Progenitor cell of endocrine pancreas (in vitro differentiated cells): ENCODE measurements at places on chromosomes 5 and 9. TPM values are rescaled to one million over a fixed set of nuclear protein-coding genes. Genes with fewer than 3 reads are reported as not detected.

The NMUR2 gene
- not detected in 2 replicates for total RNA-seq

The CTSV gene
- total RNA-seq: 10.1 and 10.5 TPM in 2 replicates

The TLR4 gene
- total RNA-seq: not detected in 2 replicates

The PCDHA10 gene
- 18.3 and 19.2 TPM in 2 replicates for total RNA-seq

The PRLR gene
- total RNA-seq: 5.7 and 7.6 TPM in 2 replicates

The DMRT3 gene
- total RNA-seq: 0.34 and 0.53 TPM in 2 replicates

The HEMGN gene
- not detected in 2 replicates for total RNA-seq

The TRIM41 gene
- total RNA-seq: 37.4 and 37.6 TPM in 2 replicates

The SNCB gene
- total RNA-seq: 0.24 TPM in 1 of 2 replicates, not detected in the other

The AFAP1L1 gene
- total RNA-seq: 0.69 and 0.78 TPM in 2 replicates

The PRDM9 gene
- not detected in 2 replicates for total RNA-seq

The NAIP gene
- 39.4 and 46.3 TPM in 2 replicates for total RNA-seq

The COMMD10 gene
- total RNA-seq: 30.9 and 31.6 TPM in 2 replicates

The PMPCA gene
- 63.6 and 68.3 TPM in 2 replicates for total RNA-seq

The SLC23A1 gene
- 0.20 and 0.48 TPM in 2 replicates for total RNA-seq

The FBXL17 gene
- total RNA-seq: 15.9 and 21.7 TPM in 2 replicates

The TAF11L13 gene
- not detected in 2 replicates for total RNA-seq

The TSPAN17 gene
- total RNA-seq: 37.3 and 37.5 TPM in 2 replicates

The DOK3 gene
- 11.6 and 13.7 TPM in 2 replicates for total RNA-seq

The LHX6 gene
- 1.6 and 3.1 TPM in 2 replicates for total RNA-seq

The SLC34A1 gene
- not detected in 2 replicates for total RNA-seq

The APBB3 gene
- 47.8 and 53.6 TPM in 2 replicates for total RNA-seq

The FGF1 gene
- total RNA-seq: not detected in 2 replicates
